ENCODE measurements at places on chromosomes 4 and X.

DNA sequence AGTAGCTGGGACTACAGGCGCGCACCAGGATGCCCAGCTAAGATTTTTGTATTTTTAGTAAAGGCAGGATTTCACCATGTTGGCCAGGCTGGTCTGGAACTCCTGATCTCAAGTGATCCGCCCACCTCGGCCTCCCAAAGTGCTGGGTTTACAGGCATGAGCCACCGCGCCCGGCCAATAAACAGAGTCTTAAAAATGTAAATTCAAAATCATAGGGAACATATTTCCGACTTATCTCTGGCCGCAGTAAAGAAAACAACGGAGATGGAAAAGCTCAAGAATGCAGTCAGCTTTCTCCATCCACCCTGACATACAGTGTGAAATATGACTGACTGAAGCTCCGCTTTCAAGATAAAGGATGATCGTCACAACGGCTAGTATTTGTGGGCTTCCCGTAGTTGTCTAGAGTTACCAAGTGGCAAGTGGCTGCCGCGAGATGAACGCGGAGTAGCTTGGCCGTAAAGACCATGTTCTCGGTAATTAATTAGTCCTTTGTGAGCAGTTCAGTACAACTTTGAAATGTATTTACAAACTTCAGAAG, 495.1 kb upstream of the FAT1 start:
- no peak for DNase-seq

DNA sequence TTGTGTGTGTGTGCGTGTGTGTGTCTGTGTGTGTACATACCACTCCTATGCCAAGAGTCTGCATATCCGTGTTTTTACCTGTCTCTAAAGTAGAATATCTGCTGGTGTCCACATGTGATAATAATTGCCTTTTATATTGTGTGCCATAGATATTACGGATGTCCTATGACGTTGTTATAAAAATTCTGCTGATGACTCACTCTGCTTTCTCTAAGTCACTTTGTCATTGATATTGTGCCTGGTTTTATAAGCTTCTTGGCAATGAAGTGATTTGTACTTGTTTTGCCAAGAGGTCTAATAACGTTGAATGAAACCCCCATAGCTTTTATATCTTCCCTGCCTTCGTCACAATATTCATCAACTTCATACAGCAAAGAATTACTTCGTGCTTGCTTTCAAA, 102.6 kb upstream of the C1GALT1C1 start:
- DNase-seq: no peak

- no peak for DNase-seq
These were observed 353.0 kb downstream of the FBXO8 start for GRCh38 chr4:173930329-173930967.

GRCh38 chr4:40238700-40239548, 42.1 kb downstream of the RHOH start:
- DNase-seq: no peak

DNA sequence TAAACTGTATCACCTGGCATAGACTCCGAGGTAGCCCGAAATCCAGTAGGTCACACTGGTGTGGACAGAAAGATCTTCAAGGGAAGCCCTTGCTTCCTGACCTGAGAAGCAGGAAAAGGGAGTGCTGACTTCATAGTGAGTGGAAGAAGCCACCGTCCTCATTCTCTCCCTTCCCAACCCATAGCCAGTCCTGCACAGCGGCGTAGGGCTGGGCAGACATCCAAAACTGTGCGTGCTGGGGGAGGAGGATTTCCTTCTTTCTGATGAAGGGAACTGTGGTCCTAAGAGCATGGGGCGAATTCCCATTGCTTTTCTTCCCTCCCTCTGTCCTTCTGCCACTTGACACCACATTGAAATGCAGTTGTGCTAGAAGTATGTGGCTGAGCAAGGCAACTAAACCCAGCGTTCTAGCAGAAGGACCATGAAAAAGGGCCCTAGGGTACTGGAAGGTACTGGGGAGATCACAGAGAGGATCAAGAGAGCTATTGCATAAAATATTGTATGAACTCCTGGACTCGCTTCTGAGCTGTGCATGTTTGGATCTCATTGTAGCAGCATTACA, 66.9 kb downstream of the STOX2 start:
- DNase-seq: peak; percentile 32
